ENCODE measurements at places on chromosomes 7 and 10.
A peak's percentile ranks its signal among the peaks of the same experiment; 100 is the strongest.

DNA sequence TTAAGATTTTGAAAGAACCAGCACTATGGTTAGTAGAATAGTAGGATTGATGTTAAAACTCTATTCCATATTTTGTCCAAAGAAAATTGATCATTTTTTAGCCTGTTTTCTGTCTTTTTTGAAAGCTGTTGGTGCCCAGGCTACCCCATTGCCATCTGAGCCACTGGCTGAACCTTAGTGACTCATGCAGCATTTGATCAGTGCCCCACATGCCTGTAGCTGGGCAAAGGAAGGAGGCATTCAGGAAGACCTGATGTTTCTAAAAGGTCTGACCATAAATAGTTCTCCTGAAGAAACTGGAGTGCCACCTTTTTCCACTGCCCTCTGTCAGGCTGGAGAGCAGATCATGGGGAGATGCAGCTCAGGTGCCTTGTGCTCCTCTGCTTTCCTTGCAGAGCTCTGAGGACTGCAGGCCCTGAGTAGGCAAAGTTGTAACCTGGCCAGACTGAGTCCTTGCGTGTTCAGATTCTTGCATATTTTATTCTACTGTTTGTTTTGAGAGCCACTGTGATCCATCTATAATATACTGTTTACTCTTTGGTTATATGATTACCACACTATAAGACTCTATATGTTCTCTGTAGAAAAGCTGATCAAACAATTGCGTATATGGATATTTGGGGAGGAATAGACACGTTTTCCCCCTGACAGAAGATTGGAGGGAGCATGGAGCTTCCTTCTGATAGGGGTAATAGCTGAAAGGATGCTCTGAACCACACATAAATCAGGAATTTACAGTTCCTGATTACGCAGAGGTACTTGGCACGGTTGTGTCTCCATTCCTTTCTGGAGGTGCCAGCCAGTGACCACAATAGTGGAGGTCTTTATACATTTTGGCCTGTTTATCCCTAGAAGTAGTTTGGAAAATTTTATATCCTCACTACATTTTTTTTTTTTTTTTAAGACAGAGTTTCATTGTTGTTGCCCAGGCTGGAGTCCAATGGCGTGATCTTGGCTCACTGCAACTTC lies 48.9 kb upstream of the GJD4 start:
- no peak for DNase-seq

- DNase-seq: no peak
Measured at GRCh38 chr7:132419542-132419941, 156.7 kb downstream of the PLXNA4 start.

GRCh38 chr10:133590226-133590969 lies 25.0 kb upstream of the SYCE1 start:
- DNase-seq: no peak

DNA sequence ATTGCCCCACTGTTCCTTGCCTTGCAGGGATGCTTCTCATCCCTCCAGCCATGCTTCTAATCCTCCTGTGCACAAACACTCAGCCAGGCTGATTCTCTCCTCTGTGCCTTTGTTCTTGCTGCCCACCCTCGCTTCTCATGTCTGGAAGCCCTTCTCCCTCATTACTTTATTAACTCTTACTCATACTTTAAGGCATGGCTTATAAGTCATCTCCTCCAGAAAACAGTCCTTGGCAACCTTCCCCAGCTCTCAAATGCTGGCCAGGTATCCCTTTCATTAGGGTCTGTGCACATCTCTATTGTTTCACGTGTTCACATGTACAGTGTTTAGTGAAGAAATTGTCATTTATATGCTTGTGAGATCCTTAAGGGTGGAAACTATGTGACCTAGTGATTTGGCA lies 62.9 kb downstream of the ITGB8 start:
- no peak for DNase-seq

- DNase-seq: no peak
Measured at GRCh38 chr7:11452476-11452875, 379.5 kb downstream of the THSD7A start.

DNA sequence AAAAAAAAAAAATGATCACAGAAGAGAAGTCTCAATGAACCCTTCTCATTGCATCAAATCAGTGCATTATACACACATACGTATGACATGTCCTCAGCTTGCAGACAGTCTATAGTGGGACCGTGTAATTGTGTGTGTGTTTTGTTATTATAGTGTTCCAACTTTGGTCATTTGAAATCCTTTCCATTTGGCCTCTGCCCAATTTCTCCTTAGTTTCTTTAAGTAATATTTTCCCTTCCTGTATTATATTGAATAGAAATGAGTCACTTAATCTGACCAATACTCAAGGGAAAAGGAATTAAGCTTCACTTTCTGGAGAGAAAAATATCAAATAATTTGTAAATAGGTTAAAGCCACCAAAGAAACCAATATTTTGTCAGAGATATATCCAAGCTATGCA lies 415.5 kb upstream of the SORCS1 start:
- no peak for DNase-seq

DNA sequence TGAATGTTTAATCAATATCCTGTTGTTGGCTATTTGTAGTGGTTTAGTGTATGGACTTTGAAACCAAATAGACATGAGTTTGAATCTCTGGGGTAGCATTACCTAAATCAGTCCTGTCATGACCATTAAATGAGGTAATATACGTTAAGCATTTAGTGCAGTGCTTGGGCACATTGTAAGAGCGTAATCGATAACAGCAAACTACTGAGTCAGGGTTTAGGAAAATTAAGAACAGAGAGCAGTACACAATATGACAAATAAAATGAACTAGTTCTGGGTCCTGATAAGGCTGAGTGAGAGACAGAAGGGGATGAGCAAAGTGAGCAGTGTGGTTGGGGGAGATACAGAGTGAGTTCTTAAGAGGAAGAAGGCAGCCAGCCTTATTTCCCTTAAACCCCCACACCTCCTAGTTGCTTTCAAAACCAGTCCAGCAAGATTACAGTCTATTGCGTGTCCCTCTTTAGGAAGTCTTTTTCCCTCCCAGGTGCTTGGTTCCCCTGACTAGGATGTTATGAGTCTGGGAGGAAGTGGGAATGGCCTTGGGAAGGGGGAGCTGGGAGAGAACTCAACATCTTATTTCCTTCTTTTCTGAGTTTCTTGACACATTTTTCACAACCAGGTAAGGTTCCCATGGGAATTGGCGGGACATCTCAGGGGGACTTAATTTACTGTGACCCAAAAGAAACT lies 171.0 kb downstream of the SND1 start:
- no peak for DNase-seq

GRCh38 chr7:134480730-134481129 lies 21.8 kb upstream of the AKR1B1 start:
- DNase-seq: no peak

- no peak for DNase-seq
Measured at GRCh38 chr7:88218836-88219605, 817 bp downstream of the SRI start.

GRCh38 chr10:80662429-80663261 lies 124.9 kb downstream of the SH2D4B start:
- DNase-seq: peak; percentile 48

DNA sequence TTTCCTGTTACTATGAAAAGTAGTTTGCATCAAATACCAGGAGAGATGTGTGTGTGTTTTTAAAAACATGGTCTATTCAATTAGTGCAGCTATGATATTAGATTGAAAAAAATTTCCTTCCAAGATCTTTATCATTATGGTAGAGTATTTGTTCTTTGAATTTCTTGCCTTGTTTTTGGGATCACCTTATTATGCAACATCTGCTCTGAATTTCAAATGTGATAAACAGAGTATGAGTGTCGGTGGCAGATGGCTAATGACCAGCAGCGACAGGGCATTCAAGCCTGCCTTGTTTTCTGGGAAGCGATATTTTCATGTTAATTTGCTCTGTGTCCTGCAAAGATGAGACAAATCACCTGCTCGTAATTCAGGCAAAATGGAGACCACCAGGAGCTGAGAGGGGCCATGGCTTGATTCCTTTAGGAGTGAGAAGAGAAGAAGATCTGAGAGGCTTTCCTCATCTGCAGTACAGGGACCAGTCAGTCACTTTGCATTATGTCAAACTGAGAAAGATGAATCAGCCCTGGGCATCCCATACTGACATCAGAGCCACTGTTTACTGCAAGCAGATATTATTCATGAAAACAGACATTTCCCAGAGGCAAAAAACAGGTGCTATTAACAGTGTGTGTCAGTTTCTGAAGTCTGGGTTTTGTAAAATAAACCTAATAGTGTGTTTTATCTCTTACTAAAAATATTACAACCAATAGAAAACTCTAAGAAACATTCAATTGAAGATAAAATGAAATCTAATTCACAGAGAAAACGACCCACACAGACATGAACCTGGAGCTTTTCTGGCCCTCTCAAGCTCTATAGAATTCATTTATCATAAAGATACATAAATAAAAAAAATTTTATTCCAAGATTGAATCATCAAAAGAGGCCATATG lies 67.6 kb downstream of the CDK6 start:
- peak; percentile 40 for DNase-seq

DNA sequence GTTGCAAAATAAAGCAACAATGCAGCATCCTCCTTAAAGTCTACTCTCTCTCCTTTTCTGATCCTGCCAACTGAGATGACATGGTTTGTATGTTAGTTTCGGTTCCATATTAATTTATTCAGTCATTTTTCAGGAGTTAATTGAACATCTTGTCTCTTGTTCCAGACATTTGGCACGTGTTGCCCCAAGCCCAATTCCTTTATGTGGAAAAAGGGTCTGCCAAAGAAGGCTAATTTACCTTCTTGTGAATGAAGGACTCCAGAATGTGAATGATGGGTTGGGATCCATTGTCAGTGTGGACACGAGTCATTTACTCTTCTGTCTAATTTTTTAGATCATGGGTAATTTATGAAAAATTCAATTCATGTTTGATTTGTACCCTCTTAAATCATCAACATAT lies 350.9 kb upstream of the LRGUK start:
- no peak for DNase-seq

GRCh38 chr10:81865581-81865980 lies 9.4 kb upstream of the NRG3 start:
- DNase-seq: no peak

DNA sequence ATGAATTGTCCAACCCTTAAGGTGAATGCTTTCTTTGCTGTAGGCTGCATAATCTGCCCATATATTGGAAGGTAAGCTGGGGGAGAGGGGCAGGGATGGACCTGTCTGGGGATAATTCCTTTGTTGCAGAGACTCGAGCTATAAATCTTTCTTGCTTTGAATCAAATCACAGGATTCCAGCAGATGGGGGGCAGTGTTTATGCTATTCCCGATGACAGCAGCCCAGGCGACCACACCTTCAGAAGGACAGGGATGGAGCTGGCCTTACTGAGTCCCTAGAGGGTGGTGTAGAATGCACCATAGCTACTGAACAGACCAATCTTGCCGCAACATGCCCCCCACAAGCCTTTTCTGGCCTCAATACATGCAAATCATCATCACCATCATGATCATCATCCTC lies 2.5 kb downstream of the PODXL start:
- DNase-seq: no peak
